ENCODE measurements at places on chromosomes 7 and 10.
A peak's percentile ranks its signal among the peaks of the same experiment; 100 is the strongest.

DNA sequence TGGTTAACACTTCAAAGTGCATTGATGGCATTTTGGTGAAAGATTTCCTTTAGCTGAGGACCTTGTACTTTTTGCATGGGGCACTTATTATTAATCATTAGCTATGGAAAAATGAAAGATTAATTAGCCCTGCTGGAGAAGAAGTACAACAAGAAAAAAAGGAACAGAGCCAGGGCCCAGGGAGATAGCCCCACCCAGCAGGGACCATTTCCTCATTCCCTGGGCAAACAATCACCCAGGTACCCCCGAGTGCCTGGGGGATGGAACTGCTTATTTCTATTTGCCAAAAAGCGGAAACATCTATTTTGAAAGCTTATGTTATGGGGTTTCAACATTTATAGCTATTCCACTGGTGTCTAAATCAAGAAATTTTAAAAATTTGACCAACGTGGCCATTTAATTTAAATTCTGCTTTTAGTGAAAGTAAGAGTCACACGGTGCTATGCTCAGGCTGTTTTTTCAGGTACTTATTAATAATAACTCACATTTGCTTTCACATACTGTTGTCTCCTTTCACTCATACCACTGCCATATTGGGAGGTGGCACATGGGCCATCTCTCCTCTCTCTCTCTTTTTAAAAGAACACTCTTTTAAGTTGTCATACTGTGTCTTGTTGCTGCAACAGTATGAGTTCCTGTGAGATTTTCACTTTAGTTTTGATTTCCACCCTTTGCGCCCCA, 143.6 kb upstream of the KIF5B start:
- no peak for DNase-seq

DNA sequence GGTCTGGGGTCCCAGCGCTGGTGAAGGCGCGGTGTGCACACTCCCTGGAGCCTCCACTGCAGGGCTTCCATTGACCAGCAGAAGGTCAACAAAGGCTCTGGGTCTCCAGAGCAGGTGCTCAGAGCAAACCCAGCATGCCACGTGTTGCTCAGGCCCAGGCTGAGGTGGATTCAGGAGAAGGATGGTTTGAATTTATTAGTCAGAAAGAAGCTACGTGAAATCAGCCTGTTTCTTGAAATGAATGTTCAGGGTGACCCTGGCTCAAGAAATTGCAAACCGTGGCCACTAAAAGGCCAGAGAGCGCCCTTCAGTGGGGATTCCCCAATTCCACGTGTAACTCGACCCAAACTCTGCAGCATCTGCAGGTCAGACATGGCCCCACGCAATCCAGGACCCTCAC, 82.7 kb upstream of the PFKP start:
- DNase-seq: no peak

- peak; percentile 57 for DNase-seq
These were observed 1.3 kb upstream of the GFRA1 start for GRCh38 chr10:116274064-116274904.

- no peak for DNase-seq
These were observed 184.2 kb downstream of the CELF2 start for GRCh38 chr10:11201911-11202310.

GRCh38 chr10:130036296-130037065, 72.4 kb upstream of the EBF3 start:
- no peak for DNase-seq

GRCh38 chr10:46536781-46537180, 19.7 kb downstream of the GPRIN2 start:
- DNase-seq: no peak

GRCh38 chr10:50567384-50567783, 56.4 kb downstream of the SGMS1 start:
- no peak for DNase-seq

DNA sequence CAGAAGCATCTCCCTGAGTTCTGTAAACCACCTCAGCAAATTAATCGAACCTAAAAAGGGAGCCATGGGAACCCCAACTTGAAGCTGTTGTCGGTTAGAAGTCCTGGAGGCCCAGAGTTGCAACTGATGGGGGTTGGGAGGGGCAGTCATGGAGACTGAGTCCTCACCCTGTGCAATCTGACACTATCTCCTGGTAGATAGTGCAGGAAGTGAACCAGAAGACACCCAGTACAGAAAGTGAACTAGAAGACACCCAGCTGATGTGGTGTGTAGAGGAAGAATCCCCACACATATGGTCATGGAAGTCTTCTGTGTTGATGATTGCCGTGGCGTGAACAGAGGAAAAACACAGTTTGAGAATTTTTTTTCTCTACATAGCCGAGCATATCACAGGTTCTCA, 58.8 kb upstream of the SRRM3 start:
- no peak for DNase-seq

GRCh38 chr7:72805526-72806494, 22.2 kb downstream of the TYW1B start:
- DNase-seq: no peak

GRCh38 chr7:16571941-16572340, 45.3 kb downstream of the LRRC72 start:
- DNase-seq: no peak

DNA sequence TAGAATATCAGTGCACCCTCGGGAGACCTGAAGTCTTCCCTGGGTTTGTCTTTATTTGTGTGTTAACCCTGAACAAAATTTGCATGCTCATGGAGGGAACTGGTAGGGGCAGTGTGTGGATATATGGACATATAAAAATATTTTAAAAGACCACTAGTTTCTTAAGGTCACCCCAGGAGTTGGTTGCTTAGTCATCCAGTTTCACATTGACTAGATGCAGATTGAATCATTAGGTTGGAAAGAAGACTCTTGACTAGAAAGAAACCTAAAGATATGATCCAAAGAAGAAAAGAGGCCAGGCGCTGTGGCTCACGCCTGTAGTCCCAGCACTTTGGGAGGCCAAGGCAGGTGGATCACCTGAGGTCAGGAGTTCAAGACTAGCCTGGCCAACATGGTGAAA, 137.1 kb downstream of the KAT6B start:
- no peak for DNase-seq

- DNase-seq: no peak
These were observed 116.0 kb downstream of the LHPP start for GRCh38 chr10:124577651-124578050.

- peak; percentile 46 for DNase-seq
These were observed 28.4 kb downstream of the DNAJC9 start for GRCh38 chr10:73218431-73219191.

GRCh38 chr7:157684909-157685429, 348.2 kb downstream of the DNAJB6 start:
- no peak for DNase-seq

DNA sequence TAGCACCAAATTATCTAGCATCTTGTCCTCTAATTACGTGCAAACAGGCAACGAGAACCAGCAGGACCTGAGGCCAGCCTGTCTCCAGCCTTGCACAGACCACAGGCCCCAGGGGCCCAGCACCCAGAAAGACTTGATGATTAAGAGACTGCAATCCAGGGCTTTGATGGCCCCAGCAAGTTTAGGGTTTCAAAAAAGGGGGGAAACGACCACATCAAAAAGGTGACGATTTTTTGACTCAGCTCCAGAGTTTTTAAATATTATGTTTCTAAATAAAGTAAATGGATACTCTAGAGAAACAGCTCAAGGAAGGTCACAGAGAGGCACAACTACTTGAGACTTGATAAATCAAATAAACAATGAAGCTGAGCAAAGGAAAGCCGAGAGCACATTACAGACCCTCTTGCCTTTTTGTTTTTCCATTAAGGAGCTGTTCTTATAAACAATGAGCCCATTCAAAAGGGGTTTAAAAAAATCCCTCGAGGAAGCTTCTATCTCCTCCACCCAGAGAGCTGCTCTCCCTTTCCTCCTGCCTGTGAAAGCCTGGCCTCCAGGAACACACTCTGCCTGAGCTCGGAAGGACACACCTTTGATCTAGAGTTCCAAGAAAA, 44.1 kb downstream of the GLI3 start:
- DNase-seq: peak; percentile 41

GRCh38 chr10:122467701-122468100, 6.3 kb downstream of the HTRA1 start:
- no peak for DNase-seq

DNA sequence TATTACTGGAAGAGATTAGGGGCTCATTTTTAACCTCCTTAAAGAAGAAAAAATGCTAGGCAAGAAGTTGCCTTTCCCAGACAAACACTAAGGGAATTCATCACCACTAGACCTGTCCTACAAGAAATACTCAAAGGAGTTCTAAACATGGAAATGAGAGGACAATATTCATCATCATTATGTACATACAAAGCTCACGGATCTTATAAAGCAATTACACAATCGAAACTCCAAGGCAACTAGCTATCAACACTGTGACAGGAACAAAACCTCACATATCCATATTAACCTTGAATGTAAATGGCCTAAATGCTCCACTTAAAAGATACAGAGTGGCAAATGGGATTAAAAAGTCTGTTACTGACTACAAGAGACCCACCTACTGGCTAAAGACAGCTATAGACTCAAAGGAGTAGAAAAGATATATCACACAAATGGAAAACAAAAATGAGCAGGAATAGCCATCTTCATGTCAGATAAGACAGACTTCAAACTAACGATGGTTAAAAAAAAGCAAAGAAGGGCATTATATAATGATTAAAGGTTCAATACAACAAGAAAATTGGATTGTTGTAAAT, 246.6 kb downstream of the ADRA2A start:
- DNase-seq: no peak

DNA sequence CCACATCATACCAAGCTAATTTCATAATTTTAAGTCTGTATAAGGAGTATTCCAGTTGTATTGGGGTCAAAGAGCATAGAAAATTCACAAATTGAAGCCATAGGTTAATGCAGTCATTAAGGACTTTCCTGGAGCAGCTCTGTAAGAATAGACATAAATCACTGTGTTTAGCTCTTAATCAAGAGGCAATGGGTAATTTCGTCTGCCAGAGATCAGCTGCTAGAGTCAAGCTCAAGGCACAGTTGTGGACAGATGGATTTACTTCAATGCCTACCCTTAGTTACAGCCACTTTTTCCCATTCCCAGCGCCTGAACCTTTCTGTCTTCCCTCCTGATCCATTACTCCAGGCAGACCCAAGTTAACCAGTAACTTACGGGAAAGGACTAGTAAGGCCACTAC, 40.6 kb upstream of the AGBL3 start:
- DNase-seq: no peak

DNA sequence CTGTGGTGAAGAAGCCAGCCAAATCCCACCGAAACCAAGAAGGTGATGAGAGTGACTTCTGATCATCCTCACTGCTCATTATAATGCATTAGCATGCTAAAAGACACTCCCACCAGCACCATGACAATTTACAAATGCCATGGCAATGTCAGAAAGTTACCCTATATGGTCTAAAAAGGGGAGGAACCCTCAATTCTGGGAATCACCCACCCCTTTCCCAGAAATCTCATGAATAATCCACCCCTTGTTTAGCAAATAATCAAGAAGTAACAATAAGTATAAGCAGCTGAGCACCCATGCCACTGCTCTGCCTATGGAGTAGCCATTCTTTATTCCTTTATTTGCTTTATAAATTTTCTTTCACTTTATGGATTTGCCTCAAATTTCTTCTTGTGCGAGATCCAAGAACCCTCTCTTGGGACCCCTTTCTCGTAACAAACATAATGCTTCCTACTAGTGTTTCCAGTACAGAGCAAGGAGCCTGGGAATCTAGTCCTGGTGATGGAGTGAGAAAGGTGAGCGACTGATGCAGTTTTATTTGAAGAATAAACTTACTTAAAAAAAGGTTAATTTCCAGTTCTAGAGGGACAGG, 18.4 kb upstream of the EXOC6 start:
- DNase-seq: no peak

GRCh38 chr7:5692112-5692844, 89.2 kb downstream of the RNF216 start:
- DNase-seq: no peak

DNA sequence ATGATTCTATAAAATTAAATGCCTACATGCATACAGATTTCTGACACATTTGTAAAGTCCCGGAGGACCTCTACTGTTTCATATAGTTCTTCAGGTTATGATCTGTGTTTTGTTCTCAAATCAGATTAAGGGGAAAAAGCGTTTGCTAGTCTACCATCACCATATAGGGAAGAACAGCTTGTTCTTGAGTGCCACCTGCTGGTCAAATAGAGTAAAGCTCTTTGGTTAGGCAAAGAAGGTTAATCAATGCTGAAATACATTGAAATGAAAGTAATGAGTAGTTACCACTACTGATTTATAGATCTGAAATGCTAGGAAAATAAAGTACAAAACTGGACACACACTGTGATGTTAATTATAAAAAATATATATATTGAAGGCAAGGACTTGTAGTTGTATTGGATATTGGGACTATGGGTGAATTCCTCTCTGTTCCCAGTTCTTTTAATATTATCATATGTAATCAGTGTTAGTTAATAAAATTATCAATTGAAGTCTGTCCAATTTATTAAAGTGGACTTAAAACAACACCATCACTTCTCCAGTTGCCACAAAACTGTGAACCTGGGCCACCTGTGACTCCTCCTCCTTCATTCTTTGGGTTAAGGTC, 72.6 kb upstream of the PDLIM1 start:
- DNase-seq: peak; percentile 73

- DNase-seq: no peak
These were observed 10.4 kb upstream of the SP8 start for GRCh38 chr7:20797042-20797461.

- no peak for DNase-seq
These were observed 293.7 kb downstream of the BBS9 start for GRCh38 chr7:33422825-33423645.

DNA sequence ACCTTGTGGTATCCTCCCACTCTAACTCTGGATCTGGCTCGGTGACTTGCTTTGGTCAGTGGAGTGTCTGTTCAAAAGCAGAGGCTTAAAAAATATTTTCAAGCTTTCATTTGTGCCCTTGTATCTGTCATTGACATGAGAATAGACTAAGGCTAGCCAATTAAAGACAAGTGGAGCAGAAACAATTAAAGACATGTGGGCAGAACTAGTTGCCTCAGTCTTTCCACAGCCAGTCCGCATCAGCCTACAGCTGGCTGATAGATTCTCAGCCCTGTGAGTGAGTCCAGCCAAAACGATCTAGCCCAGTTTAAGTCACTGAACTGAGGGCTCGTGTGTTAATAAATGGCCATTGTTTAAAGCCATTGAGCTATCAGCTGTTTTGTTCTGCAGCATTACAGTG, 185.2 kb upstream of the DGKB start:
- DNase-seq: no peak

Data from HEK293T (cell line).